ENCODE measurements at places on chromosomes 12 and 14. TPM values are rescaled to one million over a fixed set of nuclear protein-coding genes. Genes with fewer than 3 reads are reported as not detected.

- DNase-seq = no peak
Observed at GRCh38 chr14:93719256-93719655, 69.0 kb downstream of the PRIMA1 start.

DNA sequence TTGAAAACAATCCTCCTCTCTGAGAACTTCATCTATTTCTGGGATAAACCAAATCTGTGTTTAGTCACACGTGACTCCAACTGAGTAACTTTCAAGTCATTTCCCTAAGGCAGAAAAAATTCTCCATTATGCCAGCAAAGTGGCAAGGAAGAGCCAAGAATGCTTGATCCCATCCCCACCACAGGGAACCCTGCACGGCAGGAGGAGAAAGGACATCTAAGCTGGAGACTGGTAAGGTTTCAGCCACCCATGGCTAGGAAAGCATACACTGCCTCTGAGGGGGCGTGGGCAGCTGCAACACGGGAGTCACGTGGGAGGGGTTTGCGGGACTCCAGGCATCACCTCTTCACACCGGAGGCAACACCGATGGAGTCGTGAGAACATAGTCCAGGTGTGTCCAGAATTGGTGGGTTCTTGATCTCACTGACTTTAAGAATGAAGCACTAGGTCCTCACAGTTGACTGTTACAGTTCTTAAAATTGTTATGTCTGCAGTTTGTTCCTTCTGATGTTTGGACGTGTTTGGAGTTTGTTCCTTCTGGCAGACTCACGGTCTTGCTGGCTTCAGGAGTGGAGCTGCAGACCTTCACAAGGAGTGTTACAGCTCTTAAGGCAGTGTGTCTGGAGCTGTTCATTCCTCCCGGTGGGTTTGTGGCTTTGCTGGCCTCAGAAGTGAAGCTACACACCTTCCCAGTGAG lies 2.7 kb upstream of the SIVA1 start:
- DNase-seq = no peak

- DNase-seq = peak; percentile 7
Observed at GRCh38 chr12:57157588-57158173, 10.3 kb upstream of the LRP1-AS start.

GRCh38 chr12:92953747-92954146 lies 24.7 kb upstream of the EEA1 start:
- DNase-seq = no peak

DNA sequence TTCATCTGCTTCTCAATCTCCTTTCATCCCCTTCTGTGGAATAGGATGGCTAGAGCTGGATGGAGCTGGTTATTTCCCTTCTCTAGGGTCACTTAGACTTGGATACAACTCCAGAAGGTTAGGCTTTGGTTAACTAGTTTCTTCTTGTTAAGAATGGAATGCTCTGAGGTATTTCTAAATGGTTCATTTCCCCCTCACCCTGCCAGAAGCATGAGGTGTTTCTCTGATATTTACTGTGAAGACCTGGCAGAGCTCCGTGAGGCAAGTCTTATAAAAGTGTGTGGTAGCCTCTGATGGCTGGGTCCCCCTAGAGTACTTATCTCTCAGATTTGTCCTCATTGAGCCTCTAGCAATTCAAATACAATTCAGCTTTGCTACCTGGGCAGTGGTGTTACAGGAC lies 207.9 kb downstream of the SLC16A7 start:
- DNase-seq = no peak

- peak; percentile 13 for DNase-seq
Observed at GRCh38 chr14:34461334-34462131, 507 bp downstream of the SPTSSA start.

DNA sequence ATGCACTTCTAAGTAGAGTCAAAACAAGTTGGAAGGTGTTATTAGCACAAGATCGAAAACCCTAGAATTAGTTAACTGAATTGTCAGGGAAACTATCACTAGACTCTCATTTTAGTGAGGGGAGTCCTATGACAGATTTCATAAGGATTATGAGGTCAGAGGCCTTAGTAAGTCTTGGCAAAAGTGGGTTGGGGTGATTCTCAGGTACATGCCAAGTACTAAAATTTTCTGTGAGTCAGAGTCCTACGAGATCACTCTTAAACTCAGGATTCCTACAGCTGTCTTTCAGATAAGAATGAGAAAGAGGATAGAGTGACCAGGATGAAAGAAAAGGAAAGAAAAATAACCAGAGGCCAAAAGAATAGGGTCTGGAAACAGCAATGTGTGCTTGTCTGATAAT lies 50.8 kb upstream of the BBS10 start:
- DNase-seq = no peak

DNA sequence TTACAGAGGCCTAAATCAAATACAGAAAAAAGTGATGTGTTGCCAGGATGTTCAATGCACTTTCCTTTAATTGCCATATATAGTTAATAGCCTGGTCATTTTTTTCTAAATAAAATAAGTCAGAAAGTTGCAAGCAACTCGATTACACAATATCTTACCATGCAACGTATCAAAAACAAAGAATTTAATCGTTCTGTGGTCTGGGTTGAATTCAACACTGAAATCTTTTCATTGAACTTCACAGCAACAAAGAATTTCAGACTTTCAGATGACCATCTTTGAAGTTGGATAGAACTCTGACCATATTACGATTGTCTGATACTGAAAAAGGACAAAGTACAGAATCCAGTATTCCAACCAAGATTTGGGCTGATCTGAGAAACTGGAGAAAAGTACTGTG lies 231.9 kb downstream of the SLC25A21 start:
- DNase-seq = no peak

GARIN6 gene
- not detected for total RNA-seq

CNTN1 gene
- 28.9 TPM for total RNA-seq

DNA sequence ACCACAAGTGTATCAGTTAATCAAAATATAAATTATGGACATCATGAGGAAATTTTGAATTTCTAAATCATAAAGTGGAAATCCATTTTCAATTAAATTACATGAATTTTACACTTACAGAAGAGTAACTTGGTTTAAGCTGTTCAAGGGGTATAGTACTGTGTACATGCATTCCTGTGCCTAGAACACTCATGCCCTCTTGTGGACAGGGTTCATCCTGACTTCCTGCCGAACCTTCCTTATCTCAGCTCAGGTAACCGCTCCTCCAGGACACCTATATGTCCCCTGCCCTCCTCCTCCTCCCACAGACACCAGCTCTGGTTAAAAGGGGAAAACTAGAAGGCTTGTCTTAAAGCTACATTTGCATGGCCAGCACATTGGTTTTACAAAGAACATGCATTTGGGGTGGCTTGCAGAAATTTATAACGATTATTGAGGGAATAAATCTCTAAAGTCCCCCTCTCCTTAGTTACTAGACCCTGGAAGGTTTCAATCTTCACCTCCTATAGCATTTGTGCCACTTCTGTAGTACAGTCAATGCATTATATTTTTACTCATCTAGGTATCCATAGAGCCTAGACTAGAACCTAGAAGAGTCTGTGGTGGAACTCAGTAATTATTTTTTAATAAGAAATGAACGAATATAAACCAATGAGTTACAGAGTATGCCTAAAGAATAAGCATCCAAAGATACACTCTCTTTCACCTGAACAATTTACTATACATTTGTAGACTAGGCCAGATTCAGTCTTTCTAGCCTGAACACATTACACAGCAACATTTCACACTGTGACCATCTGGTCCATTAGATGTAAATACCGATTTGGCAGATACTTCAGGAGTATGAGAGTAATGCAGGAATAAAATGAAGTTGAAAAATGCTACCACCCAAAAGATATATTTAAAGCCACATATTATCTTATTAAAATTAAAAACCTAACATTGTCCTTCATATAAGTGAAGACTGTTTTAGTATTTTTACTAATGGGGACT lies 345.6 kb downstream of the PAWR start:
- DNase-seq = no peak

LRTM2 gene
- 0.20 TPM for total RNA-seq

- no peak for DNase-seq
Observed at GRCh38 chr12:19908830-19909229, 459.5 kb upstream of the PDE3A start.

GRCh38 chr12:2215709-2216560 lies 163.1 kb downstream of the CACNA1C start:
- no peak for DNase-seq

DNA sequence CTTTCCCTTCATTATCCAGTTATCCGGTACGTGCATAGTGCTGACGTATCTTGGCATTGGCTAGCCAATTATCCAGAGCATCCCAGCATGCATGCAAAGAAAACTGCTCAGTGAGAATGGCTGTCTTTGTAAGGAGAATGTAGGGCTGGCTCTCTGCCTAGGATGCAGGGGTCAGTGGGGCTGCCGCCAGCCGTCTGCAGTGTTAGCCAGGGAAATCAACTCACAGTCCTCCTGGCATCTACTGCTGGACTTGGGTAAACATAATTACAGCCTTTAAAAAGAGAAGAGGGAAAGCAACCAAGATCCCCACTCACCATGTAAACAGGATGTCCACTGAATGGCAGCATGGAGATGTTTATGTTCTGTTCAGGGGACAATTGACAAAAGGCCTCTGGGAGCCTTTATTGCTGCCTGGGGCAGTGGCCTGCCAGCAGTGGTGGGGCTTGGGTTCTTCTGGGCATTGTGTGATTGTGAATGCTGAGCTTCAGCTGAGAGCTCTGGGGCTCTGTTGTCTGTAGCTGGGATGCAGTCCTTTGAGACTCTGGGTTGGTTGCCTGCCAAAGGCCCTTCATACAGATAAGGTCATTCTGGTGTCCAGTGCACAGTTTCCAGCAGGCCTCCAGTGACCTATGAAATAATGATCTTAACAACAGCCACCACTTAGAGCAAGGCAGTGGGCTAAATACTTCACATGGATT lies 121.8 kb downstream of the TBC1D30 start:
- peak; percentile 54 for DNase-seq

SAMD15 gene
- 0.79 TPM for total RNA-seq

KERA gene
- 4.8 TPM for total RNA-seq

GRCh38 chr12:78260976-78261375 lies 430.3 kb downstream of the NAV3 start:
- no peak for DNase-seq

KCNMB4 gene
- 4.1 TPM for total RNA-seq

RNASE3 gene
- total RNA-seq = 2.7 TPM

DNA sequence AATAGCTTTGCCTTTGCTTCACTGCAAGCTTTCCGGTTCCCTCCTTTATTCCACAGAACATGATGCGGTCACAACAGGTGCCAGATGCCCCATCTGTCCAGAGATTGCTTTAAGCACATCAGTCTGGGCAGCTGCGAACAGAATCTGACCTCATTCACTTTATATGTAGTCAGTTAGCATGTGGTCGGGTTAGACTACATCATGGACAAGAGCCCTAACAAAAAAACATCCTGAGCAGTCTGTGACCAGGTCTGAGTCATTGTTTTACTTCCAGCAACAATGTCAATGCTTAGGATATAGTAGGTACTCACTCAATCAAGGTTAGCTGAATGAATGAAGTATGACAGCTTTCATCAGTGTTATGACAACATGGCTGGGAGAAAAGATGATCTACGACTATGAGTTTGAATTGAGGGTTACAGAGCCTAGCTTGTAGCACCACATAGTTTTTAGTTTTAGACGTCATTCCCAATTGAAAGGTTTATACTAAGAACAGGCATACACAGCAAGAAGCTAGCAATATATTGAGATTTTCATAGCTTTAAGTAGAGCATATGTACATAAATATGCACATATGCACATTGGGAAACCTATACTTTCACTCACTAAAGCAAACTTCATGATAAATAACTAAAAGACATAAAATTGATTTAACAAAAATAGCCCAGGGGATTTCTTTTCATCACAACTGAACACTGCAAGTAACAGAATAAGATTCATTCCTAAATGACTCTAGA lies 64.2 kb upstream of the TMCC3 start:
- DNase-seq = peak; percentile 13

TMEM229B gene
- 0.49 TPM for total RNA-seq

DNA sequence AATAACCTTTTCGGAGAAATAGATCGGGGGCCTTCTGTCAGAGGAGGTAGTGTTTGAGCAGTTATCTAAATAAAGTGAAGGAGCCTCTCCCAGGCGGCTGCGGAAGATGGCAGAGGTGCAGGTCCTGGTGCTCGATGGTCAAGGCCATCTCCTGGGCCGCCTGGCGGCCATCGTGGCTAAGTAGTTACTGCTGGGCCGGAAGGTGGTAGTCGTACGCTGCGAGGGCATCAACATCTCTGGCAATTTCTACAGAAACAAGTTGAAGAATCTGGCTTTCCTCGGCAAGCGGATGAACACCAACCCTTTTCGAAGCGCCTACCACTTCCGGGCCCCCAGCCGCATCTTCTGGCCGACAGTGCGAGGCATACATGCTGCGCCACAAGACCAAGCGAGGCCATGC lies 186.1 kb downstream of the KTN1 start:
- DNase-seq = no peak

DNA sequence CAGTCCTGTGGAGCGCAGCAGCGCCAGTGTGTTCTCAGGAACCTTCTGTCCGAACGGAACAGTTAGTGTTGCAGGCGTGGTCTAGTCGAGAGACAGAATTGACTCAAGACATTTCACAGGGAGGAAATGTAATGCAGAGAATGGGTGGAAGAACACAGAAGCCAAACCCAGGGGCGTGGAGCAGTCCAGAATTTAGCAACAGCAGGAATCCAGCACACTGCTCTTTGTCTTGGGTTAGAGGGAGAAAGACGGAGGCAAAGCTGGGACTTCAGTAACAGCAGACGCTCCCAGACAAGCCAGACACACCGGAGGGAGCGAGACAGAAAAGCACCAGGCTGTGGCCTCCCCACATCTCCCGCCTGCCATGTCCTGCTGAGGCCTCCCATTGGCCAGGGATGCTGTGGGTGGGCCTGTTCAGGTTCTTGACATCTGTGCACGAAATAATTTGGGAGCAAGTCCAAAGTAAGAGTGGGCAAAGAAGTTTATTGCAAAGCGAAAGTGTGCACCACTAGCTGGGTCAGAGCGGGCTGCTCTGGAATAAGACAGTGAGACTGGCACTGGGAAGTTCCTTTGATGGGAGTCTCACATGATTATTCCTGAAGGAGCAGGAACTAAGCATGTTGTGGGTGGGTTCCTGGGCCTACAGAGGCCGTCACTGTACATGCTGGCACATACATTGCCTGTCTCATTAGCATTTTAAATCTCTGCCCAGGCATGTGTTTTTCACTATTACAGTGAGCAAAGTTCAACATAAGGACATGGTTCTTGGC lies 339.3 kb upstream of the SFSWAP start:
- DNase-seq = no peak

DNA sequence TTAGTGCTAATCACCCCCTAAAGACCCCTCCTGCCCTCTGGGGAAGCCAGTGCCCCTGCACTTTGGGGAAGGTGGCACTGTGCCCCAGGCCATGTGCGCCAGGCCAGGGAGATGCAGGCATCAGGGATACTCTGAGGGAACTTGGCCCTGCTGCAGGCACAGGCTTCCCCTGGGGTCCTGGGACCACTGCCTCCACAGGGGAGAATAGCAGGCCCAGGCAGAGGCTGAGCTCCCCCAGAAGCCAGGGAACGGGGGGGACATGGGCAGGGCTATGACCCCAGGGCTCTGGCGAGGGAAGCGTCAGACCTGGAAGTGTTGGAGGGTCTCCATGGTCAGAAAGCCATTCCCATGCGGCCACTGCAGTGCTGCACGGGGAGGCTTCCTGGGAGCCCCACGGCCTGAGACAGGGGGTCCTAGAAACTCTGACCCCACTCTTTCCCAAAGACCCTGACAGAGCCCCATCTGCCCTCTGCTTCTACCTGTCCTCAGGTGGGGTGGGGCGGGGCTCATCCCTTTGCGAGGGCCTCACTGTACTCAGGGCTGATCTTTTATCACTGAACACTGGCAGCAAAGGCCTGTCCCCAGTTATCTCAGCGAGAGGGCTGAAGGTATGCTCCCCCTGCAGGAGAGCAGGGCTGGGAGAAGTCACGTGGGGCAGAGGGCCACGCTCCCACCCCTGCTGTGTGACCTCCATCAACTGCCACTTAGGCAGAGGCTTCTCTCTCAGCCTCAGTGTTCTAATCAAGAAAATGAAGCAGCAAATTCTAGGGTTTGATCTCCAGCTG lies 160.0 kb downstream of the CALM1 start:
- no peak for DNase-seq

GRCh38 chr12:293199-293598 lies 30.6 kb upstream of the SLC6A13 start:
- no peak for DNase-seq

All from skin of body (tissue), 3 donors.